Stimulated activated CD8-positive, alpha-beta memory T cell treated with anti-CD3 and anti-CD28 coated beads, Interleukin-2, amount 100 ng/mL, for 1 hour (primary cell): ENCODE measurements at places on chromosomes 3 and 15.

DNA sequence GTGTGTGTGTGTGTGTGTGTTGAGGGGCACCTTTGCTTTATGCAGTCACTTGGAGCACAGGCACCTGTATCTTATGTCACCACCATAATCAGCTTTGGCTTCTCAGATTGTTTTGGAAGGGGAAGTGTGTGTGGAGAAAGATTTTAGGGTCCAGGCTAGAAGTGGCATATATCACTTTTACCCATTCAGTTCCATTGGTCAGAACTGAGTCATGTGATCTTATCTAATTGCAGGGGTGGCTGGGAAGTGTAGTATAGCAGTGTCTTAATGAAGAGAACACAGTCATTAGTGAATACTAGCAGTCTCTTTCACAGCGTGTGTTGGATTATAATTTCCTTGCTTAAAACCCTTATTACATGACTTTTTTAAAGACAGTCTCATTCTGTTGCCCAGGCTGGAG is 20.6 kb downstream of the NCK1 start:
- DNase-seq: no peak

DNA sequence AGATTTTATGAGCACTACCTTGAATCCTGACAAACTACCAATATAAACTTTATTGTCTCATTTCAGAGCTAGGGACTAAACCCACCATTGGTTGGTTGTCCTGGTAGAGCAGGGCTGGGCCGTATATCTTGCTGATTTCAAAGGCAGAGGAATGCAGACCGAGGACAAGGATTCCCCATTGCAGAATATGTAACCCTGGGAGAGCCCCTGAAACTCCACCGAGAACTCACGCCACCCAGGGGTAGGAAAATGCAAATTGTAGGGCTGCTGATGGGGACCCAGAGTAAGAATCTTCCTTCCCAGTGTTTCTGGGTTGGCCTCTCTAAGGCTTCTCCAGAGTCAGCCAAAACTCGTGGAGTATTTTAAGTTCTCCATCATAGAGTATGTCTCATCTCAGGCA is 235.3 kb downstream of the ABHD5 start:
- DNase-seq: no peak

DNA sequence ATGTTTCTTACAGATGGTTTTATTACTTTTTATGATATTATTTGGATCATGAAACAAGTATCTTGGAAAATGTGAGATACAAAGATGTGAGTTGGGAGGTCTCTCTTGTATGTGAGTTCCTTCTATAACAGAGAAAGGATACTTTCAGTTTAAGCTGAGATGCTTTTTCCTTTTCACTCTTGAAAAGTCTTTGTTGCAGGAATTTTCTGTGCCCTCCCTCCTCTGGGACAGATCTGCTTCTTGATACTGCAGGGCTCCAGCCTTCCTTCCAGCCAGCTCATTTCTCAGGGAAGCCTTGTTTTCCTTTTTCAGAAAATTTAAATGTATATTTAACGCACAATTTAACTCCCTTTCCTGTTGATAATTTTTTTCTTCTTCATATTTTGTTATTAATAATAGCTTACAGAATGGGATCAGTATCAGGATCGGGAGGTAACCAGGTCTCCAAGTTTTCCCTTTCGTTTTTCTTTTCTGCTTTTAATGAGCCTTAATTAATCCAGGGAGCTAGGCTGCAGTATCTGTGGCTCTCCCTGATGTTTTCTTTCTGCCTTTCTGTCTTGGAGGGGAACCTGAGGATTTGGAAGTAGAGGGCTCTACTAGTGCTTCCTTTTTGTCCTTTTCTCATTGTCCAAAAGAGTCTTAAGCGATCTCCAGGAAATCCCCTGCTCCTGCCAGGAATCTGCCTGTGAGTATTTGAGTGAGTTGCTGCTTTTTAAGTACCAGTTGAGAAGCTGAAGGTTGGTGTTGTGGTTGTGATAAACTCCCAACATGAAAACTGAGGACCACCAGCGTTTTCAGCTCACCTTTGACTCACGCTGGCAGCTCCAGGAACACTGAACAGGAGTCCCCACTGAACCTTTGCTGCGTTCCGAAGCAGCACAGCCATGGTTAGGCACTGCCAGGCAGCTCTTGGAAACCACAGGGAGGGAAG is 105.7 kb downstream of the IGF1R start:
- DNase-seq: no peak

DNA sequence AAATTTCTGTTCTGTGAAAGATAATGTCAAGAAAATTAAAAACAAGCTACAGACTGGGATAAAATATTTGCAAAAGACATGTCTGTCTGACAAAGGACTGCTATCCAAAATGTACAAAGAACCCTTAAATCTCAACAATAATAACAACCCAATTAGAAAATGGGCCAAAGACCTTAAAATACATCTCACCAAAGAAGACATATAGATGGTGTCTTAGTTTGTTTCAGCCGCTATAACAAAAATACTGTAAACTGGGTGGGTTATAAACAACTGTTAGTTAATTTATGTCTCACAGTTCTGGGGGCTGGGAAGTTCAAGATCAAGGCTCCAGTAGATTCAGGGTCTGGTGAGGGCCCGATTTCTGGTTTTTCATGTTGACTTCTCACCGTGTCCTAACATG is 106.2 kb upstream of the AGTR1 start:
- DNase-seq: no peak

GRCh38 chr15:71223516-71223915 is 108.2 kb downstream of the THSD4 start:
- DNase-seq: no peak

DNA sequence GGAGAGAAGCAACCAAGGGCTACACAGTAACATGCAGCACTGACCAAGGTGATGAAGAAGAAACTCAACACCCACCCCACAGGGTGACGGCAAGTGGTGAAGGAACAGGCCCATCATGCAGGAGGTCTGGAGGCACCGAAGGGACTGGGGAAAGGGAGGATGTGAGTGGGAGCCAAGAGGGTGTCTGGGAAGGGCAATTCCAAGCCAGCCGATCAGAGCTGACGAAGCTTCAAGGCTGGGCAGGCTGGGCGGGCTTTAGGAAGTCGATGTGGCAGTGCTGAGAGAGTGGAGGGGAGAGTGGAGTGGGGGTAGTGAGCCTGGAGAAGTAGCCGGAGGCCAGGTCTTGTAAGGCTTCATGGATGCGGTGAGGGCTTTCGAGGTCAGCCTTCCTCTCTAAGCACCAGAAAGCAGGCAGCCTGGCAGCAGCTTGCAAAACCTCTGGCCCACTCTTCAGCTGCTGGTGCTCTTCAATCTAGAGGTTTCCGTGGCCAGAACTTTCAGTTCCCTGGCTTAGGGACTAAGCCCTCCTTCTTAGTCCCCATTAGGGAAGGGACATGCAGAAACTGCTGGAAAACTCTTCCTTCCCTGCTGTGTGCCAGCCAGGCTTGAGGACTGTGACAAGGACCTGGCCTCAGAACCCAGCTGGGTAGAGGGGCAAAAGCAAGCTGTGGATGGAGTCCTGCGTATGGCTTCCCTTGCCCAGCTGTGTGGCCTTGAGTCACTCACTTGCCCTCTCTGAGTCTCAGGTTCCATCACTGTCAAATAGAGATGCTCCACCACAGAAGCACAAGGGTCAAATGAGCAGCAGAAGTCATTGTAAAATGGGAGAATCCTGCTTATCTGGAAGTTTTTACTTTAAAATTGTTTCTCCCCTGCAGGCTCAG is 72.1 kb downstream of the TLE3 start:
- no peak for DNase-seq

DNA sequence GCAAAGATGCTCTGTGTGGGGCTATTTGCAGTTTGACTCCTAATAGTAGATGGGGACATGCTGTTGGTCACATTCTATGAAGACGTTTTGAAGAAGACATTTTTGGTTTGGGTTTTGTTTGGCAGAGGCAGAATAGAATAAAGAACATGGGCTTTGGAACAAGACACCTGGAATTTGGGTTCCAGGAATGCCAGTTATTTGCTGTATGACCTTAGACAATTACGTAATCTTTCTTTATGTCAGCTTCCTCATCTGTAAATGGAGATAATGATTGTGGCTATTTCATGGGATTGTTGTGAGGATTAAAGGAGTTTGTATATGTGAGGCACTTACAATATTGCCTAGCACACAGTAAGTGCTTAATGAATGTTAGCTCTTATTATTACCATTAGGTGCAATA is 91.6 kb downstream of the MESD start:
- DNase-seq: no peak

- DNase-seq: no peak
Measured at GRCh38 chr3:45644063-45644790, 45.0 kb upstream of the SACM1L start.

- no peak for DNase-seq
Measured at GRCh38 chr3:25619382-25619781, 45.3 kb downstream of the TOP2B start.

DNA sequence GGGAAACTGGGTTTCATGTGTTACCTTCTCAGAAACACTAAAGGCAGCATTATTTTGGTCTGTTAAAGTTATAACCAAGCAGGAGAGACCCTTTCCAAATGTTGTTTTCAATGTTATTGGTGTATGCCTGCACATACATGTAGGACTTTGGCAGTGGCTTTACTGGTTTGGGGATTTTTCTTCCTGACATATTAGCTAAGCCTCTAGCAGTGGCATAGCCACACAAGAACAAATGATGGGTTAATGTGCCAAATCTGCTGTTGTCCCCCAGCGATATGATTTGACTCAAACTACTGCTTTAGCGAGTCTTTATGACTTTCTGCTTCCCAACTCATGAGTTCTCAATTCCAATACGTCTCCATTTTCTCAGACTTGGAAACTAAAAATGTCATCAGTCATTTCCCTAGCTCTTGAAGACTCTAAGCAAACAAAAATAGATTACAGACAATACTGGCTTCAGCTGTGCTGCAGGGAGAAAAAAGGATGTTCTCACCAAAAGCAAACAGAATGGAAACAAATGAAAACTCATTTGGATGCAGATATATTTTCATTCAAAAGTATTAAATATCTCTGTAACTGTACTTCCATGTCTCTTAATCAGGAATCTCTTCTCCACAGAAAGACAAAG is 29.6 kb downstream of the TPM1 start:
- DNase-seq: no peak

DNA sequence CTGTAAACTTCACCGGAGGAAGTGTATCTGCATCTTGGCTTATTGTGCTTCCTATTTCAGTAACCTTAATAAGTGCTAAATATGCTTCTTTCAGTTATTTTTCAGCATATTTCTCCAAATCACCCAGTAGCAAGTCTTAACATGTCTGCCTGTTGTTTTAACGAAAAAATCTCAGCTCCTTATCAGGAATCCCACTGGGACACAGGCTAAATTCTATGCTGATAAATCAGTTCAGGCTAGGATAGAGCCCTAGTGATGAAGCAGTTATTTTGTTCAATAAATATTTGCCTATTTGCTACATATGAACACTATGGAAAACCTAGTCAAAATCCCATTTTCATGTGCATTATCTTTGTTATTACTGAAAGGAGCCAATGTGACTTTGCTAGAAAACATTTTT is 8.2 kb upstream of the MITF start:
- no peak for DNase-seq

- no peak for DNase-seq
Measured at GRCh38 chr3:22606461-22606860, 596.7 kb upstream of the UBE2E2 start.

GRCh38 chr3:112675349-112675748 is 34.4 kb upstream of the CCDC80 start:
- no peak for DNase-seq

- no peak for DNase-seq
Measured at GRCh38 chr15:99371180-99372103, 120.2 kb downstream of the LRRC28 start.

DNA sequence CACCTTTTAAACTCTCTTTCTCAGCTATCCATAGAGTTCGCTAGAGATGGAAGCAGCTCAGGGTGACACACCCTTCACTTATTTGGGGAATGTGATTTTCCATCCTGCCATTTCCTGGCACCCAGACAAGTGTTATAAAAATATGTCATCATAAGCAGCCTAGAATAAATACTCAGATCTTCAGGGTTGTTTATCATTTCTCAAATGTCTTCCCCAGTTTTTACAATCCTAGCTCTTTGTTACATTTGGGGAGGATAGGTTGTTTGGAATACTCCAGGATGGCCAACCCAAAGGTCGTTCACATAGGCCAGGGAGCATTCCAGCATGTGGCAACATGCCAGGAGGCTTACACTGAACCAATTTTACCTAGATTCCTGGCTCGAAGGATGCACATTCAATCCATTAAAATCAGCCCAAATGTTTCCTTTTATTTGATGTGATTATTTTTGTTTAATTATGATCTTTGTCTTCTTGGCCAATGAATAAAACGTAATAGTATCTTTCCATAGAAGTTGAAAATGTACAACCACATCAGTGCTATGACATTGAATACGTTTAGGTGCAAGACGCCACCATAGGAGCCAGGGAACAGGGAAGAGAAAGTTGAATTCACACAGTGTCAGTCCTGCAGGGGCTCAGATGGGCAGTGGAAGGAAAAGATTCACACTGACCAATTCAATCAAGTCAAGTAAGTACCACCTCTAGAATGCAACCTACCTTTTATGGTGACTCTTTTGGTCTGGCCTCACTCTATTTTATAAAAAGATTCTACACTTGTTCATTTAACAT is 537.7 kb upstream of the MDFIC2 start:
- no peak for DNase-seq

- no peak for DNase-seq
Measured at GRCh38 chr3:149765762-149766334, 13.6 kb upstream of the COMMD2 start.

- DNase-seq: no peak
Measured at GRCh38 chr3:36762918-36763849, 1.2 kb downstream of the DCLK3 start.

- DNase-seq: no peak
Measured at GRCh38 chr15:66763186-66764071, 61.4 kb downstream of the SMAD6 start.

DNA sequence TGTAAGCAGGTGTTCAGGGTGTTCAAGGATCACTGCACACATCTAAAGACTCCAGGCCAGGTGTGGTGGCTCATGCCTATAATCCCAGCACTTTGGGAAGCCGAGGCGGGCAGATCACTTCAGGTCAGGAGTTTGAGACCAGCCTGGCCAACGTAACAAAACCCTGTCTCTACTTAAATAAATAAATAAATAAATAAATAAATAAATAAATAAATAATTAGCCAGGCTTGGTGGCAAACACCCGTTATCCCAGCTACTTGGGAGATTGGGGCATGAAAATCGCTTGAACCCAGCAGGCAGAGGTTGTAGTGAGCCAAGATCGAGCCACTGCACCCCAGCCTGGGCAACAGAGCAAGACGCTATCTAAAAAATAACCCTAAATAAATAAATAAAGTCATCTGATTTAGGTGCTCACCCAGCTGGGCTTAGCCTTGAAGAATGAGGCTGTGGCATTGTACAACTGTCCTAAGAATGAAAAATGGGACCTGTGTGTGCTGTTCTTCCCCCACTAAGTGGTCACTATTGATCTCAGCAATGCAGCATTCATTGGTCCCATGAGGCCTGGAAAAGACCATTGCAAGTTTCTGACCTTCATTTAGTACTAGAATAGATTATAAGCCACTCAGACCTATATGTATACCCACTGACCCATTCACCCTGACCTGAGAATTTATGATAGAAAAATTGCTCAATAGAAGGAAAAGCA is 82.8 kb upstream of the ABHD17C start:
- DNase-seq: no peak

GRCh38 chr15:31379577-31379976 is 52.9 kb downstream of the KLF13 start:
- no peak for DNase-seq

GRCh38 chr3:127815001-127815400 is 7.3 kb downstream of the MGLL start:
- DNase-seq: no peak

- no peak for DNase-seq
Measured at GRCh38 chr15:48090115-48090514, 30.7 kb upstream of the SLC24A5 start.

- no peak for DNase-seq
Measured at GRCh38 chr3:147903026-147903425, 493.9 kb downstream of the ZIC1 start.
